ENCODE measurements at places on chromosomes 3 and 15.

GRCh38 chr15:22951381-22952280 lies 28.5 kb downstream of the CYFIP1 start:
- no peak for DNase-seq

GRCh38 chr3:115666920-115667737 lies 43.8 kb downstream of the GAP43 start:
- DNase-seq = no peak

- DNase-seq = no peak
Observed at GRCh38 chr15:80801891-80802680, 22.9 kb downstream of the CEMIP start.

DNA sequence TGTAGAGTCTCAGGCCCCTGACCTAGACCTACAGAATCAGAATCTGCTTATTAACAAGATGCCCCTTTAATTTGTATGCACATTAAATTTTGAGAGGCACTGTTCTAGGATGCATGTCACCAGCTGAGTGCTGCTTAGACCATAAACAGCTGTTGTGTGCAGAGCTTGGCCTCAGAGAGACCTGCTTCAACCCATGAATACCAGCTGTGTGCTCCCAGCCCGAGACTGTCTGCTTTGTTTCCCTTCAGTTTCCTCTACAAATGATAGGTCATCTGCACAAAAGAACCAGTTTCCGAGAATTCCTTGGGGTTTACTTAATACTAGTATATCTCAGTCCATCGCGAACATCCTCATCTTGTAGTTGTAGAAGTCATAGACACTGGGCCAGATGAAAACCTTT lies 158.5 kb upstream of the PFN2 start:
- no peak for DNase-seq

DNA sequence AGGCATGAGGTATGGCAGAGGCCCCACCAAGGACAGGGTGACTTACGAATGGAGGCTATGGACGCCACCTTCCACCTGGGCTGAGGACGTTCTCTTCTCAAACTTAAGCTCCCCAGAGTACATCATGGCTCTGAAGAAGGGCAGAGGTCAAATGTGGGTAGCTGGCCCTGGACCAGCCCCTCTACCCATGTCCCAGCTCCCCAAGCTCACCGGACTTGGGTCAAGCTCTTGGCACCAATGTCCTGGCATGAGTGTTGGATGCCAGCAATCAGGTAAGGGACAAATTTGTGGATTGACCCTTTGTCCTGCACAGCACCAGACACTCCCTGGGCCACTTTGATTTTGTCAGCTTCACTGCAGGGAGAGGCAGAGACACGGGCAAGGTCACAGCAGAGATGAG lies 2.5 kb downstream of the NDUFAF3 start:
- no peak for DNase-seq

DNA sequence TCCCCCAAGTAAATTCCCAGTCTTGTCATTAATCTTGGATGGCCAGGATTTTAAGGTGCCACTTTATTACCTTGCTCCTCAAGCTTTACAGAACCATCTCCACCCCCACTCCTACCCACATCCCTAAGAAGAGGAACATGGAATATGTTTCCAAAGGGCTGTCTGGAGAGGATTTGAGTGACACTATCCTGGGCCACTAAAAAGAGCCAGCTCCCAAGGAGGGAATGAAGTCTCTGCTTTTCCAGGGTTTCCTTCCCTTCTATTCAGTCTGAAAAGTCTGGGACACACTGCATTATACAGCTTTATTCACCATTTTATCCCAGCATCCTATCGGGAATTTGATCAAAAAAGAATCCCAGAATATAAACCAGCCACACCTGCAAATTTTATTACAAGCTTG lies 35.6 kb upstream of the MECOM start:
- no peak for DNase-seq

DNA sequence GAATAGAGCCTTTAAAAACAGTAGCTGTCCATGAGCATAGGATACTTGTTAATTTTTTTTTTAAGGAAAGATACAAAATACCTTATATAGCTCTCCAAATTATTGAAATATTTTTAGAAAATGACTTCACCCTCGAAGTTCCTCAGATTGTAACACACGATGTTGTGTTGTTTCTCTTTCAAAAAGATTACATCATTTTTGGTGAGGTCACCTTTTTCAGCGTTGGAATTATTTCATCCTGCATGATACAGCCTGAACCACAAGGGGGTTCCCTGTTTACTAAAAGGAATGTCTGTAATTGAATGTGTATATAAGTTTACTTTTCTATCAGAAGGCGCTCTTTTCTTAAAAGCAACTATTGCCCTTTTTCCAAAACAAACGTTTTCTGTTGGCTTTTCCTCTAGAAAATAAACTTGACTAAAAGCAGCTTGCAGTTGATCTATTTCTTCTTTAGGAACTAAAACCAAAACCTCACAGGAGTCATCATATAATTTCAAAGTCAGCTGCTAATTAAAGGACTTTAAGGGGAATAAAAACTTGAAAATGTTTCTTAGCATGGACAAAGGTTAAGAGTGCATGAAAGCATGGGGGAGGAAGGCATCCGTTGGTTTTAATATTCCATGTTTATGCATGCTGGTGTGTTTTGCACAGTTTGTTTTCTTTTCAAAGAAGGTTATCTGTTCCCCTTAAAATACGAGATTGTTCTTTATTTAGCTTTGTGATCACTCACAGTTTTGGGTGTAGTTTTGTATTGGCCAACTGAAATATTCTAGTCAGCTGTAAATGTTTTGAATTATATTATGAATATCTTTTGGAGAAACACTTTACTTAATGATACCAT lies 29.4 kb downstream of the LYSMD4 start:
- DNase-seq = no peak

DNA sequence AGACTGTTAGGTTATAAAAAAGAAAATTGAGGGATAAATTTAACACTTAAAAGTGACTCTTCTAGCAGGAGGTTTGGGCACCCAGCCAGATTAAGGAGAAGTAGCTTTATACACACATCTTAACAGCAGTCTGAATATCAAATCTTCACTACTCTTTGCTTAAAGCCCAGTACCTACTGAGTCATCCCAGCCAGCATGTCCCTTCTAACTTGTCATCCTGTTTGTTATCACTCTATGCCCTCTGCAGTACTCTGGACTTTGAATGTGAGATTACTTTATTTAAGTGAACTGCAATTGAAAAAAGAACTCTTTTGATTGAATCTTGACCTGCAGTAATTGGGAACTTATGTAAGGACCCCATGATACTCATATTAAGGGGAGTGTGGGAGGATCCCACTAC lies 77.6 kb downstream of the FHIT start:
- no peak for DNase-seq

DNA sequence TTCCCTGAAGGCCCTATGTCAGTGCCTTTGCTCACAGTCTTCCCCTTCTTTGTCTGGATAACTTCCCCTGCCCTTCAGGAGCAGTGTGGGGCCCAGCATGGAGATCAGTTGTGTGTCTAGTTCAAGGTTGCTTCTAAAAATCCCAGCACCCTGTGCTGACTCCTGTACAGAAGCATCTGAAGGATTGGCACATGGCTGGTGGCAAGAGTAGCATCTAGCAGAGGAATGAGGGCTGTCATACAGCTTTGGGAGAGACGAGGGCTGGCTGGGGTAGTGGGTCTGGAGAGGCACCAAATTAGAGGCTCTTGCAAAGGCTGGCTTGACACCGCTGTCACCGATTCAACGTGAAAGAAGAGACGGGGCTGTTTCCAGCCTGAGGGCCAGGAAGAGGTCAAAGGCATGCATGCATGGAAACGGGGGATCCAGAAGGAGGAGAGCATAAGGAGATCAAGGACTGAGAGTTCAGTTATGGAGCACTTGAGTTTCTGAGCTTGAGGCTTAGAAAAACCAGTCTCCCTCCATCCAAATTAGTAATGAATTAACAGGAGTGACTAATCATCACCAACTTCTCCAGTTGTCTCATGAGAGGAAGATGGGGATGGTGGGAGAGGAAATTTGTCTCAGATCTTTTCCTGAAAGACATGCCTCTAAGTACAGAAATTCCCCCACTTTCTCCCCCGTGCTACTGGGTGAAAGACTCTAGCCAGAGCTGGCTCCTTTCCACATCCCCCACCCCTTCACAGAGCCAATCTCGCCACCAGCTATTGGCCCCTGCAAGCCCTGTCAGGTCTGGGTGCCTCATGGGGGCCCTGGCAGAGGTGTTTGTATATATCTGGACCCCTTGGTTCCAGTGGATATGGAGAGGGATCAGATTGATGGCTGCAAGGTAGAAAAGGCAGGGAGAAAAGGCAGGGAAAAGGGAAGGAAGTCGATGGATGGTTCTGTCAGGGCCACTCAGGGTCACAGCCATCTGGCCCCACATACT lies 45.9 kb downstream of the SLCO2A1 start:
- DNase-seq = no peak

DNA sequence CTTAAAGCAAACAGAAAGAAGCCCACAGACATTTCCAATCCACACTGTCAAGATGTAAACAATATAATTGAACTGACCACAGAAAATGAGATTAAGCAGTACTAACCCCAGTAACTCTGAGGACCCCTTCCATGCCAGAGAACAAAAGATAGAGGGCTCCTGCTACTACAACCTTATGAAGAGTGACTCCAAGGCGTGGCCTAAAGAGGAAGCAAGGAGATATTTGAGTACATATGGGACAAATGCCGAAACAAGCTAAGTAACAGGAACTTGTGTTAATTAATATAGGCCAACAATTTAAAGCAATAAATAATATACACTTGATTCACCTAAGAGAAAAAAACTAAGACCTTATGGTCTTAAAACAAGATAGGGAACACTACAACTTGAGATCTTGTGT lies 25.0 kb upstream of the VPS39 start:
- no peak for DNase-seq

GRCh38 chr15:94246016-94246415 lies 14.7 kb downstream of the MCTP2 start:
- DNase-seq = no peak

DNA sequence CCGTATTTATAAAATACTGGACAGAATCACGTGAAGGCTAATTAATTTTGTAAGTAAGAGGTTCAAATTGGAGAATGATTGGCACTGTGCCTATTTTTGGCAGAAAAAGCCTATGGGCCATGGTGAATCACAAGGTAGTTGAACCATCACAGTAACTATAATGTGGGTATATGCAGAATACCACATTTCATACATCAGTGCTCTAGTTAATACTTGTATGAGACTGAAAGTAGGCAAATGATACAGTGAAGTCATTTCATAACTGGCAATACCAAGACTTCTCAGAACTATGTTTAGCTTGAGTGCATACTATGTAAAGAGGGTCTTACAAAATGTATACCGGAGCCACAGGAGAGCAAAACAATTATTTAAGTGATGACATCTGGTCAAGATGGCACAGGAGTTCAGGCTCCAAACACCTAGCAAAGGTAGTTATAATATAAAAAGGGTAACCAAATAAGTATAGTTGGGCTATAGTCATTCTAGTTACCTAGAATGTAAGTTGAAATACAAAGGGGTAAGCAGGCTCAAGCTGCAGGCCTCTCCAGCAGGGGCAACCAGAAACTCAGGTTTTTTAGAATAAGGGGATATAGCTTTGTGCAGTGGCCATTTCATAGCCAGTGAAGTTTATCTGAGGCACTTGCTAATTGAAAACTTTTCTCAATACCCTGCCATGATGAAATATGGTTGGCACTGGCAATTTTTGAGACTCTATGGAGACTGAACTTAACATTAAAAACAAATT lies 19.1 kb downstream of the GPR160 start:
- no peak for DNase-seq

DNA sequence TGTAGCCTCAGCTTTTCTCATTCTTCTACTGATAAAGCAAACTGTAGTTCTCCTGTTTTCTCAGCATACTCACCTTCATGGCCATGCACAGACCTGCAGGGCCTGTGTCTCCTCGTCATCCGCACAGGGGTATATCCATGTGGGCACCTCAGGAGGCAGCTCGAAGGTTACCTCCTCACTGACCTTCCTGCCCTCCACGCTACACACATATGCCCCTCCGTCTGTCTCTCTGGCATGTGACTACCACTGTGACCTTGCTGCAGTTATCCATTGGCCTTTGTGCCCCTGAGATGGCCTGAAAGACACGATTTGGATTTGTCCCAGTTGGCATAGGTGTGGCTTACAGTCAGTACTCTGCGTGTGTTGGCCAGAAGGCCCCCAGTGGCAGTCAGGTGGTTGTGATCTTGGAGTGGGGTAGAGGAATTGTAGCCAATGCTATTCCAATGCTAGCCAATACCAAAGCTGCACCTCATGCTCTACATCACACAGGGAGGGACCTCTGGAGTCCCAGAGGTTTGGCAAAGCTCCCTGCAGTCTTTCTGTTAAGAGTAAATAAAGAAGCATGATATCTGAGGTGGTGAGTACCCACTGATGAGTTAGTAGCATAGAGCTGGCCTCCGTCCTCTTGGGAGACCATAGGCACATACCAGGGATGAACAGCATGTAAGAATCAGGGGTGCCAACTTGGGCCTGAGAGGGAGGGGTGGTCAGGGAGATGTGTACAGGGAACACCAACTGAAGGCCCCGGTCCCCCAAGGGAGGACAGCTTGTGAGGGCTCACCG lies 143.4 kb downstream of the EEFSEC start:
- DNase-seq = no peak

GRCh38 chr15:33543957-33544356 lies 233.2 kb downstream of the RYR3 start:
- DNase-seq = no peak
